ENCODE measurements at places on chromosomes 2 and 18.
A peak's percentile ranks its signal among the peaks of the same experiment; 100 is the strongest.

DNA sequence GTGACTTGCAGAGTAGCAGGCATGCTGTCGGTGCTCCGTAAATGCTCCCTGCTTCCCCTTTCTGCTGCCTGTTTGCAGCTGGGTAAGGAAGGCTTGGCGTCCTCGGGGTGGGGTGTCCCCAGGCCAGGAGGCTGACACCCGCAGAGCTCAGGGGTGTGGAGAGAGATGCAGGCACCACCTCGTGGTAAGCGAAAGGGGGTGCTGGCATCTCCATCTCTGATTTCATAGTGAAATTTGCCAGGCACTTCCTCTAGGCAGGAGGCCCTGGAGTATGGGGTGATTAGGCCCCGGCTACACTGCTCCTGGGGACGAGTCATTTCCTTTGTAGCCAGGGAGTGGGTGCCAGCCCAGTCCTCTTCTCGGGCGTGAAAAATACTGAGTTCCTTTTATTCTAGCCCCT, 160.4 kb downstream of the KLHL29 start:
- DNase-seq, result peak; percentile 45

- no peak for DNase-seq
These were observed 65.4 kb upstream of the ASAP2 start for GRCh38 chr2:9141091-9141667.

GRCh38 chr2:47221039-47221438, 65.9 kb upstream of the STPG4 start:
- DNase-seq, result no peak

- DNase-seq, result no peak
These were observed 777.8 kb upstream of the RAB6C start for GRCh38 chr2:129201696-129202095.

- DNase-seq, result peak; percentile 52
These were observed 58.0 kb downstream of the ZNF519 start for GRCh38 chr18:14074187-14074586.

DNA sequence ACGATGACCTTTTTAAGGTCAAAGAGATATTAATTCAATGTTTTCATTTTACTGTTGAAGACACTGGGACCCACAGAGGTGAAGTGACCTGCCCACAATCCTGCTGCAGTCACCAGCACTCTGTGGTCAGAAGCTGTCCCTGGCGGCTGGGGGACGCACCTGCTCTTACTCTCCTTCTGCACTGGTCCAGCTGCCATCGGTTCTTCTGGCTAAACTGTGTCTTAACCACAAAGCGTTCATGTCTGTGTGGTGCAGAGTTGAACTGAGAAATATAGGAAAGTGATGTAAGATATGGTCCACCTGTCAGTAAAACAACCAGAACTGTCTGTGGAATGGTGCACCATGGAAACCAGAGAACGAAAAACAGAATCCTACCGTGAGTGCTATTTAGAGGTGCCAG, 44.9 kb upstream of the SMIM21 start:
- DNase-seq, result no peak

DNA sequence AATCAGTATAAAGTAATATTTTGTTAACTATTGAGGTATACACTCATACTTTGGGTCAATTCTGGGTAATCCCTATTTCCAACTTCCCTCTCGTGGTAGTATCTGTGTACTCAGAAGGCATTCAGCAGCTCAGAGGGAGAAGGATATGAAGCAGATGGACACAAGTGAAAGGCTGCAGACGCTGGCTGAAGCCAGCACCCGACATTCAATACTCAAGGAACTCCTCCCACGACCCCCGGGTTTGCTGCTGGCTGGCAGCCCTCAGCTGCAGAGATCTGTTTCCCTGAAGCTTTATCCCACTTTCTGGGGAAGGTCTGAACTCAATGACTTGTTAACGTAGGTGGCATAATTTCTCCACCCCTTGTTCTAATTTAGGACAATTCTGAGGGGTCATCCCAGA, 847.3 kb upstream of the SOX11 start:
- DNase-seq, result no peak

GRCh38 chr18:80253871-80254492, 6.7 kb upstream of the PARD6G start:
- DNase-seq, result peak; percentile 52

- no peak for DNase-seq
These were observed 7.8 kb upstream of the RAB31 start for GRCh38 chr18:9700261-9700796.

DNA sequence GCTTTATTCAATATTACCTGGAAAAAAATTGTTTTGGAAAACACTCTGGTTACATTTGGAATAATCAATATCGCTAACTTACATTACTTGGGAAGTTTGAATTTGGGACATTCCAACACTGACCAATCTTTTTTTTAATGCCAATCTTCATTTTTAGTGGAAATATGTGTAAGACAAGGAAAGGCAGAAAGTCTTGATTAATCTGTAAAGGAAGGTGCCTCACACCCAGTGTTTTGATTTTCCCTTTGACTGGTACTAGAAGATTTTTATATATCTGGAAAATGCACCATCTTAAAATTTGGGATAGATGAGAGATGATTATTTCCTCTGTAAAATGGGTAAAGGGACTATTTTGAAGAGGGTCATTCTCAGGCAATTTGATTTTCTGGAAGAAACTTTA, 879.2 kb upstream of the ZEB2 start:
- no peak for DNase-seq

DNA sequence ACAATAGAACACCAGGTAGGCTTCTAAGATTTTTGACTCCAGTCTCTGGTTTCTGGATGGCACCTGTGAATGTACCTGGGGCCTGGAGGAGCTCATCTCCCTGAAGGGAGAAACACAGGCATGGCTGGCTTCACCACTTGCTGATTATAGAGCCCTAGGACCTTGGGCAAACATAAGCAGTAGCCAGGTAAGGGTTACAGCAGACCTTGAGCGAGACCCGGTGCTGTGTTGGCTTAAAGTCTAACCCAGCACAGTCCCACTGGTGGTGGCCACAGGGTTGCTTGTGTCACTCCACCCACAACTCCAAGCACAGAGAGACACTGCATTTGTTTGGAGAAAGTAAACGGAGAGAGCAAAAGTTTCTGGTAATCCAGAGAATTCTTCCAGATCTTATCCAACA, 104.7 kb upstream of the SPOPL start:
- DNase-seq, result no peak

DNA sequence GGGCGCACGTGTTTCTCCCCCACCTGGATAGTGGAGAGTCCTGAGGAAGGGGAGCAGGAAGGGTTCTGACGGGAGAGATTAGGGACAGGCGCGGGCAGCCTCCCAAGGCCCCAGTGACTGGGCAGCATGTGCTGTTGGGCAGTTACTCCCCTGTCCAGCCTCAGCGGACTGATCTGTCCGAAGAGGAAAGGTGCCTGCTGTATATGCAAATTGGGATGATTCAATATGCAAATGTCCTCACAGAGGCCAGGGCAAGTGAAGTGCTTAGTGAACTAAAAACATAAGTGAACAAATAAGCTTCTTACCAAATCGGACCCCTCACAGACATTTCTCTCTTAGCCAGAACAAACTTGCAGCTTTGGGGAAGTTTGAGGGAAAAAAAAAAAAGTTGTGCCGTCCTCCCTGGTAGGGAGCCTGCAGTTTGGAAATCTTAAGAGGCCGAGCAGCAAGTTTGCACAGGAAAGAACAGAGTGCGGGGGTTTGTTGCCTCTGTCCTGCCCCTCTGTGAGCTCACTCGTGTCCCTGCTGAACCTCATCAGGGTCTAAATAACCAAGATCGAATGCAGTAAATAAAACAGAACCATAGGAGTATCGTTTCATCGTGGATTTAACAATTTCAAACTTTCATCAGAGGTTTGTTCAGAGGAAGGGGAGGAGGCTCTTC, 141.4 kb downstream of the KCTD1 start:
- peak; percentile 26 for DNase-seq

DNA sequence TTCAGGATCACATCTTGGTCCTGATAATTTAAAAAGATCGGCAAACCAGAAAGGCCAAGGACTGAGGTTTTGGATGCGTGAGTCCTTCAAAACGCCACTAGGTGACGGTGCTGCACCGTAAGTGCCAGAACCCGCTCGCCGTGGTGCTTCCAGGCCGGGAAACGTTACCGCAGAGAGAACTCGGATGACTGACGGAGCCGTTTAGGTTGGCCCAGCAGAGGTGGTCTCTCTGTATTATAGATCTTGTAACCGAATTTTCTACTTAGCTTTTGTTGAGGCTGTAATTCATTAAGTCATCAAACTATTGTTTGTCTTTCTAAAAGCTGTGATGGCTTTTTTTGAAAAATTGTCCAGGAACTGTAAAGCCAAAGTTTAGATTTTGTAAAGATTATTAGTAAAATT, 39.8 kb upstream of the ADCYAP1 start:
- peak; percentile 77 for DNase-seq

DNA sequence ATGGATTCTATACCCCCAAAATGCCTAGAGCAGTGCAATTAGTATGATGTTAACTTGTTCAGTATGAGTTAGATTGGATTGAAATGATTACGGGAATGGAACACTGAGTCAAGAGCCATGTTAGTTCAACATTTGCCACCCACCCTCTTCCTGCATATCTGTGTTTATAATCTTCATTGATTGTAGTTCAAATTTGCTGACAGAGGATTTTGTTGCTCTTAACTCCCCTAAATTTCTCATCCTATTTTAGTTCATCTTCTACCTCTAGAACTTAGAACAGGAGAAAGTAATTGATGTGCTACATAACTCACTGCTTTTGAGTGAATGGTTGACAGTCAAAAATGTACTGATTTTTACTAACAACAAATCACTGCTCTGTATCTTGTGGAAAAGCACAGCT, 673.5 kb upstream of the NRXN1 start:
- no peak for DNase-seq

DNA sequence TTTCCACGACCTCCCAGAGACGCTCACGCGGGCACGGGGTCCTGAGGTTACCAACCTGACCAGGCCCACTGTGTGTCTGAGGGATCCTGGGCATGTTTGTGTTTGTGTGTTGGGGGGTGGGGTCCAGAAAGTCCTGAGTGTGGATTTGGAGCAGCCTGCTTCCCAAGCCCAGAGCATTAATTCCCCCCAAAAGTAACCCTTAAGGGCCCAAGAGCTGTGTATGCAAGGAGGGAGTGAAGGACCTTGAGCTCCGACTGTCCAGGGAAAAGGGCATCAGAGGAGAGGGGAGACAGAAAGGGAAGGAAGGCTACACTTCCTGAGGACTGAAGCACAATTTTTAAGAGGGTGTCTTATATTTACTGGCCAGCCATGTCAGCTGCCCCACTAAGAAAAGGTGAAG, 5.2 kb upstream of the SIX3 start:
- DNase-seq, result no peak

DNA sequence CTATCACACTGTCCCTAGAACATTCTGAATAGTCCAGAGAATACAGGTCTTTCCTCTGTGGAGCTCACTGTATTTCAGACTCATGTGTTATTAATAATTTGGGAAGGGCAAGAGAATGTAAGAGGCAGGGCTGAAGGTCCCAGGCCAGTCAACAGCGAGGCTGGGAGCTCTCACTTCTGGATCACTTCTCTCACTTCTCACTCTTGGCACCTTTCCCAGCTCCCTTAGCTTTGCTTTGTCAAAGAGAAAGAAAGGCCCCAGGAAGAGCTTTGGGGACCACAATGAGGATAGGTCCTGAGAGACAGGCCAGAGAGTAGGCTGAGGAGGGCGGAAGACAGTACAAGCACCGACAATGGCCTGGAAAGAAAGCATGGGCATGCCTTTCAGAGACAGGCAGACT, 11.2 kb downstream of the EFR3B start:
- no peak for DNase-seq

DNA sequence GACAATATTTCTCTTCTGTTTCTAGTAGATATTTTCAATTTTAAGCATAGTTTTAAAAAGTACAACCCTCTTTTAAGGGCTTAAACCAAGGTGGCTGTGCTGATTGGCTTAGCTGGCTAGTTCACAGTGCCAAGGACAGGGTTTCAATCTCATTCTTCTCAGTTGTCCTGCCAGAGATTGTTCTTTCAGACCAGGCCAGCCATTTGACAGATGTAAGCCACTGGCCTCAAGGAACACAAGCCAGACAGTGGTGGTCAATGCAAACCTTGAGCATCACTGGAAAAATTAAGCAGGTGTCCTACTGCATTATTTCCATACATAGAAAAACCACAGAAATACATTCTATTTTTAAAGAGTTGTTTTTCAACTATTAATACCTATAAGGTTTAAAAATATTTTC, 5.9 kb downstream of the RNF103 start:
- DNase-seq, result no peak

GRCh38 chr2:33488715-33489540, 12.5 kb downstream of the RASGRP3 start:
- DNase-seq, result no peak

GRCh38 chr2:106177581-106177980, 16.5 kb downstream of the UXS1 start:
- DNase-seq, result no peak

- no peak for DNase-seq
These were observed 1016.4 kb upstream of the PIK3C3 start for GRCh38 chr18:40938615-40939014.

DNA sequence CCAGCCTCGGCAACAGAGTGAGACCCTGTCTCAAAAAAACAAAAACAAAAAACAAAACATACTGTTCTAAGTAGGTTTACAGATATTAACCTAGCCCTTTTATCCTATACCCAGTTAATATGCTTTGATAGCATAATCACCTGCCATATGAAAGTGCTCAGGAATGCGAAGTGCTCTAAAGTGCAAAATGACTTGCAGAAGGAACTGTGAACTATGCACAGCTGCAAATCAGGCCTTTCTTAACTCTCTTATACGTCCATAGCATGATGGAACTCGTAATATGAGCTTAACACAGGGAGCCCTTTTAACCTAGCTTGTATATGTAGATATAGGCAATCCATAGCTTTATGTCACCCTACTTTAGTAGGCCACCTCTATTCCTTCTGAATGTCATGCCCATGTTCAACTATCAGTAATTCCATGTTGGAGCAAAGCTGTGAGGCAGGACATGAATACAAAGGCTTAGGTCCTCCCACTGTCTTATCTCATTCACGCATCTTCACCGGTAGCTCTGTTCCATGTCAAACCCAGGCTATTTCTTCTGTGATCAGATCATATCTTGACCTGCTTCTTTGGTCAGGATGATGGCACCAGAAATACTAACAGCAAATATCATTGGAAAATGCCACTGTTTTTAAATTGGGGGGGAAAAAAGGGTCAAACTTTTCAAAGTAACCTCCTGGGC, 72.9 kb downstream of the PRPF40A start:
- DNase-seq, result no peak

DNA sequence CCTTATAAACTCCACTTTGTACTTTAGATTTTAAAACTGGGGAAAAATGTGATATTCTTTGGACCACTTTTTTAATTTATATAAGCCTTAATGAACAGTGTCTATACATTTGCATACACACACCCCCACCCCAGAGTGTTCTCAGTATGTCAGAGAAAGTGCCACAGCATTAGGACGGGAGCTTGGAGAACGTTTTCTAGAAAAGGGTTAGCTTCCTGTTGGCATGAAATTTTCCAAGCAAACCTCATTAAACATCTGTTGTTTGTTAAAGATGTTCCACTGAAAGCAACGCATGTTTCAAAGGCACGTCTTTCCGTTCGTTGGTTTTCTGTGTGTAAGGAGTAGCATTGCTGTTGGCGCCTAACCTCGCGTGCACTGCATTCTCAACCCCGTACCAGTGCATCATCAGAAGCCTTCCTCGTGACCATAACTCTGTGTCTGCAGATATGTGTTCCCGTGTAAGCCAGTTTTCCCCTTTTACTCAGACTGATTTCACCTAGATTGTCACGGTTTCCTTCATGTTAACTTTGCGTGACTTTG, 228.5 kb downstream of the ALPK2 start:
- DNase-seq, result no peak
